ENCODE measurements at places on chromosomes 12 and 14.
A peak's percentile ranks its signal among the peaks of the same experiment; 100 is the strongest.

GRCh38 chr12:4356041-4356327 lies 23.5 kb downstream of the FGF23 start:
- no peak for DNase-seq

- no peak for DNase-seq
Measured at GRCh38 chr12:47805417-47805816, 14.3 kb downstream of the HDAC7 start.

- DNase-seq = no peak
Measured at GRCh38 chr12:49322367-49322707, 718 bp upstream of the TROAP start.

GRCh38 chr12:113184900-113185179 lies 438 bp downstream of the DDX54 start:
- DNase-seq = no peak

- no peak for DNase-seq
Measured at GRCh38 chr14:100653409-100653808, 66.2 kb upstream of the BEGAIN start.

- no peak for DNase-seq
Measured at GRCh38 chr12:45285717-45286116, 69.8 kb downstream of the ANO6 start.

GRCh38 chr14:69405762-69406161 lies 7.3 kb downstream of the SLC39A9 start:
- no peak for DNase-seq

GRCh38 chr14:90678846-90679362 lies 137.3 kb downstream of the TTC7B start:
- no peak for DNase-seq

DNA sequence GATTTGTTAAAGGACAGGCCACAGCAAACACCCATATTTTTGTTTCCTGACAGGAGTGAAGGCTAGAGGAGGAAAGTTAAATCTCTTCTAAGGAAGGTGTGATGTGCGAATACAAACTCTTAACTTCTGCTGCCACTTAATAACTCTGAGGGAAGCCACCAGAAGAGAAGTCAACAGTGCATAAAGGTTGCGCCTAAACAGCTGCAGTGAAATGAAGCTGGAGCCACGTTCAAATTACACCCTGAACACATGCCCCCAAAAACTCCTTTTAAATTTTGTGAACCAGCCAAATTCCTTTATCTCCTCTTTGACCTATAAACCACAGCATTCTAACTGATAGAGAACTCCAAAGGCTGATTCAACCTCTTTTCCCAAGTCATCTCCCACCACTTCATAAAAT lies 22.4 kb downstream of the DENND5B start:
- DNase-seq = no peak

GRCh38 chr12:51960890-51961289 lies 9.4 kb downstream of the ACVR1B start:
- DNase-seq = no peak

DNA sequence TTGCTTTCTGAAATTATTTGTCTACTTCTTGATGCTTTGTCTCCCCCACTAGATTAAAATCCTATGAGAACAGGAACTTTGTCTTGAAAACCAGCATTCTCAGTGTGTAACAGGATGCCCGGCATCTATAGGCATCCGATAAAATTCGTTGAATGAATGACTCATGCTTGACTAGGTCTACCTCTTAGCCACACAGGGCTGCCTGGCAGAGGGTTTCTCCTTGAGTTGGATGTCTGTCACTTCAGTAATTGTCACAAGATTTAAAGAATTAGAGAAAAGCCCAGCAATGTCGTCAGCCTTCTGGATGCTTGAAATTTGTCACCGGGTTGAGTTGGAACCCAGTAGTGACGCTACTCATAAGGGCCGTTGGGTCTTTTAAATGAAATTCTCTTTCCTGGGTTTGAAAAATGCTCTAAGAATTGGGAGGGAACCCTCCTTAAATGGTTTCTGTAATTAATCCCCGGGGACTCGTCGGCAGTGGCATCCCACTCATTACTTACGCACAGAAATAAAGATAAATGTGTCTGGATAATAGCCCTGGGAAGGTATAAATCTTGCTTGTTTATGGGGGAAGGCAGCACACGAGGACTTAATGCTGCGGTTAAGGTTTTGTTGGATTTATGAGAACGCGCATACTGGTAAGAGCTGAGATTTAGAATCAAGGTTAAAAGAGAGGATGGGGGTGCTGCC lies 194.1 kb downstream of the AACS start:
- no peak for DNase-seq

DNA sequence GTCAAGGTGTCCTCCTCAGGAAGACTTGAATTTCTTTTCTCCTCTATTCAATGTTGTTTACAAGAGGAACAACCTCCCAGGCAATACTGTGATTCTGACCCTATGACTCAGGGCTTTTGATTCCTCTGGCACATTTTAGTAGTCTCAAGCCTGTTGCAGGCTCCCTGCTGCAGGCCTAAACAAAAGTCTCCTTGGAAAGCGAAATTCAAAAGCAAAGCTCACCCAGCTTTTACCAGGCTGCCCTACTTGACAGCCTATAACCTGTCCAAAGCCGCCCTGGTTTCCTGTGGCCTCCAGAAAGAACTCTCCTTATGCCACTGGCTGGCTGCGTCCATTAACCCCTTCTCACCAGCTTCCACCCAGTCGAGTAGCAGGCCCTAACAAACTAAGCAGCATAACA lies 11.6 kb downstream of the FGD6 start:
- peak; percentile 63 for DNase-seq

GRCh38 chr14:47365233-47365632 lies 310.2 kb downstream of the MDGA2 start:
- no peak for DNase-seq

GRCh38 chr12:8834230-8834629 lies 11.8 kb downstream of the A2ML1 start:
- no peak for DNase-seq

DNA sequence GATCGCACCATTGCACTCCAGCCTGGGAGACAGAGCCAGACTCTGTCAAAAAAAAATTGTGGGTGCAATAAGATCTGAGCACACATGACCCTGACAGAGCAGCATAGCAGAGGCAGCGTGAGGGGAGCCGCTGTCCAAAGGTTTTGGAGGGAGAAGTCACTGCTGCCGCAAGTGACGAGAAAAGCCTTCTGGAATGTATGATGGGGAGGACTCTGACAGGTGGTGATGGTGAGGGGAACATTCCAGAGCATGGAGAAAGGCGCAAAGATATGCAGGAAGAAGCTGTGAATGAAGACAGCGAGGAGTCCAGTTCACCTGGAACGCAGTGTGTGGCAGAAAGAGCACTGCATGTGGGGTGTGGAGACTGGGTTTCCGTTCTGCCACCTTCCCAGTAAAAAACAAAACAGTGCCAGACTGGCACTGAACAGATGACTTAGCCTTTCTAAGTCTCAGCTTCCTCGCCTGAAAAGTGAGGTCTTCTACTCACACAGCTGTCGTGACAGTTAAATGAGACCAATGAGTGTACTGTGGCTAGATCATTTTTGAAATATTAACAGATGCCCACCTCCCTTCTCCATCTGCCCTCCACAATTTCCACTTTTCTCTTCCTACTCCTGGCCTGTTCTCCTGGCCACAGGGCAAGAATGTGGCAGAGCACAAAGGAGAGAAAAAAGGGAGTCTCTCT lies 53.4 kb upstream of the PTHLH start:
- no peak for DNase-seq

GRCh38 chr12:85865890-85866289 lies 8.2 kb upstream of the NTS start:
- DNase-seq = no peak

GRCh38 chr12:71772735-71773134 lies 18.1 kb downstream of the RAB21 start:
- DNase-seq = no peak

DNA sequence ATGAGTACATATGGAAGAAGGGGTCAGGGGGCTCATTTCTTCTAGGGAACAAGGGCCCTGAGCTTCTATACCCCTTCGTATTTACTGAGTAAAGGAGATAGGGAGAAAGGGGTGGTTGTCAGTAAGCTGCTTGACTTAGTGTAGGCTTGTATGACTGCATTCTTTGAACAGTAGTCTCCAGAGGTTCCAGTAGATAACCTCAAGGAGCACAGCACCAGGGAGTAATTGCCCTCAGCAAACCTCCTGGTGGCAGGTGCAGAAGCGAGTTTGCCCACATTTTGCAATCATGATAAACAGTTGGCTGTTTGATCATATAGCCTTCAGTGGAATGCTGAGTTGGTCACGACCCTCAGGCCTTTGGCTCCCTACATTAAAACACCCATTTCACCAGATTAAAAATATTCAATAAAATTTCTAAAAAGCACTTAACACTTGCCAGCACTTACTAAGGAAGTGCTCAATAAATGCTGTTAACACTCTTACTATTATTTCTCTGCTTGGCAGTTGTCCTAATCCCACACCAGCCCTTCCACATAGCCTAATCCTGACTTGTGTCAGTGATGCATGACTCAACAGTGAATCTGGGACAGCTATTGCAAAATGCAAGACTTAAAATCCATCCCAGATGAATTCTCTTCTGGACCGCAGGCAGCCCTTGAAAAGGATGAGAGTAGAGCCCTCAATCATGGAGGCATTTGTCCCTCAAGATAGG lies 3.7 kb upstream of the DHRS4L2 start:
- DNase-seq = peak; percentile 76

GRCh38 chr14:61282746-61283145 lies 1.6 kb upstream of the TMEM30B start:
- DNase-seq = no peak

GRCh38 chr14:58243790-58244555 lies 670 bp upstream of the PSMA3 start:
- DNase-seq = no peak

- DNase-seq = no peak
Measured at GRCh38 chr12:593396-594270, 69.6 kb downstream of the NINJ2 start.

- DNase-seq = no peak
Measured at GRCh38 chr12:99287136-99287535, 360.4 kb upstream of the GARIN6 start.

DNA sequence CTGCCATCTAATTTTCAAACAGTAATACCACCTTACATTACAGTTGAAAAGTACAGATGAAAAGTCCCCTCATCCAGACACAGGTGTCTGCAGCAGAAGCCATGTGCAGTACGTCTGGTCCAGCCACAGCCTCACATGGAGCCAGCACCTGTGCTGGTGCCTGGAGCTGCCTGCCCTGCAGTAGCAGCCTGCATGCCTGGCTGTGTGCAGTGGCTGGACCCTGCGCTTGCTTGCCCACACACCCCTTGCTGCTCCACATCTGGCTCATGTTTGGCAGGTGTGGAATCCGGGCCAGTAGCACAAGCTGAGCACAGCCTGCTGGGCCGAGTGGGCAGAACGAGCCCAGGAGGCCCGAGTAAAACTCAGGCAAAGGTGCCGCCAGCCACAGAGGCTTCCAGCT lies 21.8 kb upstream of the CPM start:
- no peak for DNase-seq

DNA sequence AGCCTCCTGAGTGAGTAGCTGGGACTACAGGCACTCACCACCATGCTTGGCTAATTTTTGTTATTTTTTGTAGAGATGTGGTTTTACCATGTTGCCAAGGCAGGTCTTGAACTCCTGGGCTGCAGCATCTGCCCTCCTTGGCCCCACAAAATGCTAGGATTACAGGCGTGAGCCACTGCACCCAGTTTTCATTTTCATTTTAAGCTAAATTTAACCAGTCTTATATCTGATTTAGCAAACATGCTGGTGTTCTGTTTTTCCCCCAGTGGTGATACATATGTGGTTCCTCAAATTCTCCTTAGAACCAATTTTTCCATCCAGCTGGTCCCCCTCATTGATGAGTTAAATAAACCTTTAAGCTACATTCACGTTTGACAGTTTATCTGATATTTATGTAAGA lies 43.8 kb upstream of the BICD1 start:
- DNase-seq = no peak

DNA sequence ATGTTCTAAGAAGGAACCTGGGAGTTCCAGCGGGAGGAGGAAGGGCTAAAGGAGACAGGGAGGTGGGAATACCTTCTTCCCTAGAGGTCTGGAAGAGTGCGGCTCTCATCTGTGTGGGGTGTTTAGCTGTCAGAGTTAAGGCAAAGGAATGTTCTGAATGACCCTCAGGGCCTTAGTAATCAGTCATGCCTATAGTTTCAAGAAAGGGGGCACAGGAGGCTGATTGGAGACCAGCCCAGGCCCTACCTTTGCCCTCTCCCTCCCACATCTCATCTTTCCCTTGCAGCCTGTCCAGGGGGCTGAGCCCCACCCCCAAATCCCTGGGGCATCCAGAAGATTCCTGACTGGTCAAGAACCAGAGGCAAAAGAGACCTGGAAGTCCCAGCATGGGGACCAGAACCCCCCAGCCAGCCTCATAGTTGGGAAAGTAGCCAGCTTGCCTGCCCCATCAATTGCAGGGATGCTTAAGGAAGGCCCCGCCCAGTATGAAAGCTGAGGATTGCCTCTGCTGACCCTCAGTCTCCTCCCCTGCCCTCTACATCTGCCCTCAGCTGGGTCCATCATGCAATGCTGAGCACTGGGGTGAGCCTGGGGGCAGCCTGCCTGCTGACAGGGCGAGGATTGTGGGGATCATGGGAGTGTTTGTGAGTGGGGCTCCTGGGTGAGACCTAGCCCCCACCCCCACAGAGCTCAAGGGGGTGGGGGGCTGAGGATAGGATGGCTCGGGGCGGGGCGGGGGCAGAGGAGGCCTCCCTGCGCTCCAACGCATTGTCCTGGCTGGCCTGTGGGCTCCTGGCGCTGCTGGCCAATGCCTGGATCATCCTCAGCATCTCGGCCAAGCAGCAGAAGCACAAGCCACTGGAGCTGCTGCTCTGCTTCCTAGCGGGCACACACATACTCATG lies 1.8 kb downstream of the GPR162 start:
- DNase-seq = no peak

DNA sequence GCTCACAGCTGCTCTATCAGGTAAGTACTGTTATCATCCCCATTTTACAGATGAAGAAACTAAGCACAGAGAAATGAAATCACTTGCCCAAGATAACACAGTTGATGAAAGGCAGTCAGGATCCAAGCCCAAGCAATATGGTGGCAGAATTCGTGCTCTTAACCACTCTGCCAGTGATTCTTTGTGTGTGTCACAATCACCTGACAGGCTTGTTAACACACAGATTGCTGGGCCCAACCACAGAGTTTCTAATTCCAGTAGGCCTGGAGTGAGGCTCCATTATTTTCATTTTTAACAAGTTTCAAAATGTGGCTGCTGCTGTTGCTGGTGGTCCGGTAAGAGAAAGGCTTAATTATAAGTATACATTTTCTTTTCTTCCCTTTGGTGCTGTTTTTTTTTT lies 134.2 kb downstream of the TGFB3 start:
- no peak for DNase-seq

DNA sequence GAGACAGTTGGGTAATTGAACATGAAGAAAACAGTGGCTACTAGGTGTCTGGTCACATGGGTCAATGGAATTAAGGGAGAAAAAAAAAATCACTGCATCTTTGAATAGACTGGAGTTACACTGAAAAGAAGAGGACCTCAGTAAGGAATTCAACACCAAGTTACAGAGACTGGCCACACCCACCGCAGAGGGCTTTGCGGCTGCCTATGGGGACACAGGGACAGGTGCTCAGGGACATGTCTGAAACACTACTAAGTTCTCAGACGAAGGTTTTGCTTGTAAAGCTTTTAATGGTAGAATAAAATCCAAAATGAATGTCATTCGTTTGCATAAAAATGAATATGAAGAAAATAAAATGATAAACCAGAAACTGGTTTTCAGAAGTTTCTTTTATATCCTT lies 93.8 kb downstream of the STXBP6 start:
- DNase-seq = no peak

- DNase-seq = no peak
Measured at GRCh38 chr12:45235087-45236025, 19.5 kb downstream of the ANO6 start.

GRCh38 chr12:39443929-39444209 lies 949 bp upstream of the KIF21A start:
- no peak for DNase-seq

Data from BJ (cell line).